Caco-2 (cell line): ENCODE measurements at places on chromosomes 7 and 10. TPM values are rescaled to one million over a fixed set of nuclear protein-coding genes. Genes with fewer than 3 reads are reported as not detected.

DNA sequence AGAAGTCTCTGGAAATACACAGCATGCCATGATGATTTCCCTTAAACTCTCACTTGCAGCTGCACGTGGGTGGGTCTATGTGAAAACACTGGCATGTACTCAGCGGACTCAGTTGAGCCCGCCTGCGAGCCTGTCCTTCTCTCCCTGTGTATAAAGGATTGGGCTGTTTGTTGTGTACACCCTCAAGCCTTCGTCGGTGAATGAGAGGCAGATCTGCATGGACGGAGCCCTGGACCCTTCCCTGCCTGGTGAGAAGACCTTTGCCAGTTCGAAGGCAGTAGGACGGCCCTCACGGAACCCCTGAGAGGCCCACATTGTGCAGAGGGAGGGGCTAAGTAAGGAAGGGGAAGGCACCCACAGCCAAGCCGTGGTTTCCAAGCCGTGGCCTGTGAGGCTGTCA lies 121.2 kb downstream of the WDFY4 start:
- DNase-seq, result no peak

DNA sequence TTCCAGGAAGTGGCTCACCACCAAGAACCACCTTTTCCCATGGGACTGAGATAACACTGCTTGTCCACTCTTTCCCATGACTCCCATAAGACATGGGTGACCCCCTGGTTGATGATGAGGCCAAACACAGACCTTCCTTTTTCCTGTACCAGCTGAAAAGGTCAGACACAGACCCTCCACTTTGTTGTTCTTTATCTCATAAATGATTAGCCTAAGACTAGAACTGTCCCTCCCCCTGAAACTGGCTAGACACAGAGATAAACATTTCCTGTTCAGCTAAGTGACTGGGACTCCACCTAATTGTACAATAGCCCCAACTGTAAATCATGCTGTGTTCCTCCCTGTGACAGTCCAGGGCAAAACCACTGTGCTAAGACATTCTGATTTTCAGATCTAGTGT lies 8.2 kb upstream of the NRG3 start:
- no peak for DNase-seq

- no peak for DNase-seq
Observed at GRCh38 chr7:158394936-158395335, 192.7 kb downstream of the PTPRN2 start.

DNA sequence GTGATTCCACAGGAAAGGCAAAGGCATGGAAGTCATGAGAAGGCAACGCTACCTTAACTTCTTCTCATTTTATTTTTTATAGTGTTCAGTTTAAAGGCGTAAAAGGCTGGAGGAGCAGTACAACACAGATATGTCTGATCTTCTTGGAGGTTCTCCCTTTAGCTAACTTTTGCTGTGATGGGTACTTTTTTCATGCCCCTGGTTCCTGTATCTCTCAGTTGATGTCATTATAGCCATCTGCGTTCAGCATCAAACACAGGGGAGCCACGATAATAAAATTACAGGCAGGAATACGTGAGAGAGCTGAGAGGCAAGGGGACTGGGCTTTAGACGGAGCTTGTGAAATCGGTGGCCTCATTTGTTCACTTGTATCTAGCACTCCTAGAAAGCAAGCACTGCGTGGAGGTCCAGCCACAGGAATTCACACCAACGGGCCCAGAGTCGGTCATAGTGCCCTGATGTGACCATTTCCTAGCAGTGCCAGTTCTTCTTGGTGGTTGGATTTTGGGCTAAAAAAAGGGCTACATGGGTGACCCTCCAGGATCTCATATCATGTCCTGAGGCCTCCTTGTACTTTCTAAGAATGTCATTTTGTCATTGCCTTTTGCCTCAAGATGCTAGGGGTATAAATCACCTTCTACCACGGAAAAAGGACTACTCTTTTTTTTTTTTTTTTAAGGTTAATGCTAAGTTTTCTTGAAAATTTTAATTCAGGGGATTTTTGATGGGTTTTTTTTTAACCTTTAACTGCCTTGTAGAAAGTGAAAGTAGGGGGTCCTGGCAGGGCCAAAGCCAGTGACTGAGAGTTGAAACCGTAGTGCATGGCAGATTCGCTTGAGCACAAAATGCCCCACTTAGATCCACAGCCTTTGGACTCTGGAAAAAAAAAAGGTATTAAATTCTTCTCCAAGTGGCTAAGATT lies 191.5 kb downstream of the CELF2 start:
- DNase-seq, result no peak

DNA sequence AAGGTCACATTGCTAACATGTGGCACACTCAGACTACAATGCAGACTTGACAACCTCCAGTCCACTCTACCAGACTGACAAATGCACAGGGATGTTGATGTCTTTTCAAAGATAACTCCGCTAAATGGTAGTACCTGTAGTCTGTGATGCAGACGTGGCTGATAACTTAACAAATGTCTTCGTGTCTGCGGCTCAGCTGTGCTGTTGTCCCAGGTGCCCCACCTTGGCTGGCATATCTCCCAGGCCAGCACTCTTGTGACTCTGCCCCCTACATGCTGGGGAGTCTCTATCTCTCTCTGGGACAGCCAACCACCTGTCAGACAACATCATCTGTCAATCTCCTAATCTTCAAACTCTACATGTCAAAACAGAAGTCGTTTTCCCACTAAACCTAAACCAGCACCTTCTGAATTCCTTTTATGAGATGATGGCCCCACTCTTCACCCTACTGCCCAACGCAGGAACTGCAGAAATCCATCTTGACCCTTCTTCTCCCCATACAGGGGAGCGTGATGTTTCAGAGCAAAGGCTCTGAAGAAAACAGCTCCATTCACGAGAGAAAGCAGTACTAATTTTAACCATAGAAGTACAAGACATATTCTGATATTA lies 156.4 kb downstream of the USP6NL start:
- no peak for DNase-seq

GRCh38 chr10:127257395-127257794 lies 61.0 kb upstream of the INSYN2A start:
- DNase-seq, result no peak

- DNase-seq, result no peak
Observed at GRCh38 chr10:110597476-110597875, 30.0 kb downstream of the SMC3 start.

DNA sequence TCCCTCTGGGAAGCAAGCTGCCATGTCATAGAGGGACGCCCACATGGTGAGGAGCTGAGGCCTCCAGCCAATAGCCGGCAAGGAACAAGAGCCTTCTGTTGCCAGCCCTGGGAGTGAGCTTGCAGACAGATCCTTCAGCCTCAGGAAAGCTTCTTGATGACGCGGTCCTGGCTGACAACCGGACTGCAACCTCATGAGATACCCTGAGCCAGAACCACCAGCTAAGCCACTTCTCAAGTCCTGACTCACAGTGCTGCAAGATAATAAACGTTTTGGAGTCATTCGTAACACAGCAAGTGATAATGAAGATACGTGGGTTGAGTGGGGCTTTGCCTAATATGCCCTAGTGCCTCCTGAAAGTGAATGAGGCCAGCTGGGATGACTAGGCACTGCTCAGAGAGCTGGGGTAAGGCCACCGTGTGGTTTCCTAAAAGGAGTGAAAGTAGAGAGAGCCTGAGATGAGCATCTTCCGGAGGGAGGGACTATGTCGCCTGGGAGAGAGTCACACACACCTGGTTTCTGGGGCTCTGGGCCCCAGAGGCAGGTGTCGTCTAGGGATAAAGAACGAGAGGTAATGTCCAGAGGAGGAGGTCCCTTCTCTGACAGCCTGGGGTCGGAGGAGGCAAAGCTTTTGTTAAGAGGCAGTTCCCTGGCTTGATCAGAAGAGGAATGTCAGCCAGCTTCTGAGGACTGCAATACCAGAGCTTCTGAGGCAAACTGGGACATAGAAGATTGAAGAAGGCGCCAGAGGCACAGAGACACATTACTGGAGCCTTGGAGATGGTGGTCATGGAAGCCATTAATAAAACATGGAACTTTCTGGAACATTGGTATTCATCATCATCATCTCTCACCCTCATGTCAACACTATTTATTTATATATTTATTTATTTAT lies 53.6 kb downstream of the PYROXD2 start:
- DNase-seq, result no peak

GRCh38 chr10:112184379-112184778 lies 814 bp upstream of the GPAM start:
- DNase-seq, result no peak

DNA sequence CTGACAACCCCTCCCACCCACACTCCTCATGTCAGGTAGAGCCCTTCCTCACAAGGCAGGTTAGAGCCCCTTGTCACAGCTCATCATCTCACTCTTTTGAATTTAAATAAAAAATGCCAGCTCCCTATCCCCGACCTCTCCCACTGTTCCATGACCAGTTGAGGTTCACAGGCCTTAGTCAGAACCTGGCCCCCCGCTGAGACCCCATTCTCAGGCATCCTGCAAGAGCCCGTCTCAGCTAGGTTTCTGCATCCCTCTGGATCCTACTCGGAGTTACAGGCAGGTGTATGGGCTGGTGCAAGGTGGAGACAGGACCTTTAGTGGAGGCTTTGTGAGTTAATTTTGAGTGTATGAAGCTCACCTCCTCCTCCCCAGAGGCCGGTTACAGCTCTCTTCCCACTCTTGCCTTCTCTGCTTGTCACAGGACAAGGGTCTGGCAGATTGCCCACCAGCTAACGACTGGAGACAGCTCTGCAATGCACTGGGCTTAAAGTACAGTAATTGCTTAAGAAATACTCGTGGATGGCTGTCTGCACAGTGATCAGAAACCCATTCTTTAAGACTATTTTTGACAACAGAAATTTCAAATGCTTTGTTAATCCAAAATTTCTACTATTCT lies 394.9 kb upstream of the DPP6 start:
- DNase-seq, result no peak

GRCh38 chr7:127884066-127884559 lies 147.1 kb downstream of the LRRC4 start:
- DNase-seq, result no peak

TMEM139 gene
- 19.1 and 26.2 TPM in 2 replicates for total RNA-seq

RASA4B gene
- 2.9 and 3.2 TPM in 2 replicates for total RNA-seq
